ENCODE measurements at places on chromosomes 7 and 10.

- DNase-seq = no peak
These were observed 6.3 kb downstream of the C10orf67 start for GRCh38 chr10:23338155-23338828.

- DNase-seq = no peak
These were observed 61.7 kb downstream of the SEMA3D start for GRCh38 chr7:85125176-85125575.

DNA sequence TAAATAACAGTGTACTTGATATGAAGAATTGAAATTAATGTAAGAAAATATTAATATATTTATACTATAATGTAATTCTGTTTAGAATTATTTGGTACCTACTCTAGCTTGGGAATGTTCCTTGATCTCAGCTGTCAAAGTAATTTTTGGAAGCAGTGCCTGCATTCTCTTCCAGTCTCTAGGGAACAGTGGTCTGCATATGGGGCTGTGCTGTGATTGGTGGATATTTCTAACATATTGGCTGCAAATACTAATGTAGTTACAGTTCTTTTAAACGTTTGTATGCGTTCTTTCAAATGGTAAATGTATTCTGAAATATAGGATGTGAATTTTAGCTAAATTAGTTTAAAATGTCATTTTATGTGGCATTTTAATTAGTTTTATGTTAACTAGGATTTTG lies 87.2 kb downstream of the PHF14 start:
- DNase-seq = no peak

- DNase-seq = no peak
These were observed 17.0 kb upstream of the INSIG1 start for GRCh38 chr7:155280446-155281397.

GRCh38 chr10:110459600-110459999 lies 38.1 kb upstream of the DUSP5 start:
- no peak for DNase-seq

GRCh38 chr7:44534087-44534486 lies 7.0 kb downstream of the NPC1L1 start:
- no peak for DNase-seq

DNA sequence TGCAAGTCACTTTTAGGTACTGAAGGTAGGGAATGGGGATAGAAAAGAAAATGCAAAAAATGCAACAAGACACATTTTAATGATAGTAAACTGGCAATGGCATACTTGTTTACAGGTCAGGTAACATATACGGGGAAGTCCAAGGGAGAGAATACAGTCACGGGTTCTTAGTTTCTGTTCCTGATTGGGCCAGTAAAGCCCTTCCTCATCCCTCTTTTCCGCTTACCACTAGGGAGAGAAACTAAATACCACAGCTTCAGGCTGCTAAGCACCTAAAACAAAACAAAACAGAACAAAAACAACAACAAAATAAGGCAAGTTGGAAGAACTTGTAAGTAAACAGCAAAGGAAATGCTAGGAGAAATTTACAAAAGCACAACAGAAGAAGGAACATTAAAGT lies 65.2 kb upstream of the OGDHL start:
- DNase-seq = no peak

DNA sequence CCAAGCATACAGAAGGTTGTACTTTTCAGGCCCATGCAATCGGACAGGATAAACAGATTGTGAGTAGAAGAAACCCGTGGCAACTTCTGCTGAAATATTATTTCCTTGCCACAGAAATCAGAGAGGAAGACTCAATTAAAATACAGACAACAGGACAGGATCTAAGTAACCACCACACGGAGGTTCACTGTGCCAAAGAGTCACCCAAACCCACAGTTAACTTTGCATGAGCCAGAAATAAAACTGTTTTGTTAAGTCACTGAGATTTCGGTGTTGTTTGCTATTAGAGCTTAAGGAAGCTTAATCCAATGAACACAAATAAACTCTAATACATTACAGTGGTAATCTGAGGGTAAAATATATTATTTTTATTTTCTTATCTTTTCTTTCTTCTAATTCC lies 14.0 kb downstream of the PNPLA8 start:
- no peak for DNase-seq

- no peak for DNase-seq
These were observed 129.3 kb downstream of the MYOF start for GRCh38 chr10:93352638-93353383.

DNA sequence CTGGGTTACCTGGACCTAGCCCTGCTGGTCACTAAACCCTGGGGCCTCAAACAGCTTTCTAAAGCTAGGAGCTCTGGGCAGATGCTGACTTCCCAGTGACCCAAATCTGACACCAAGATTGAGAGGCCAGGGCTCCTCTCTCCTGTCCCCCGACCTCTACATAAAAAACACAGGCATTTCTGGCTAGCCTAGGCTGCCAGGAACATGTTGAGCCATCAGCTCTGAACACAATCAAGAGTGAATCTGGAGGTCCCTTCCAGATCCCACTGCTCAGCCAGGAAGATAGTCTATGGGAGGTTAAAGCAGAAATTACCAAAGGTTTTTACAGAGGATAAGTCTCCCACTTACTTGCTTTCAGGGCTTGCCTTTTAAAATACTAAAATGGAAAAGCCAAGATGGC lies 22.1 kb upstream of the PDE1C start:
- DNase-seq = no peak

GRCh38 chr10:79385804-79386531 lies 38.7 kb downstream of the PPIF start:
- no peak for DNase-seq

DNA sequence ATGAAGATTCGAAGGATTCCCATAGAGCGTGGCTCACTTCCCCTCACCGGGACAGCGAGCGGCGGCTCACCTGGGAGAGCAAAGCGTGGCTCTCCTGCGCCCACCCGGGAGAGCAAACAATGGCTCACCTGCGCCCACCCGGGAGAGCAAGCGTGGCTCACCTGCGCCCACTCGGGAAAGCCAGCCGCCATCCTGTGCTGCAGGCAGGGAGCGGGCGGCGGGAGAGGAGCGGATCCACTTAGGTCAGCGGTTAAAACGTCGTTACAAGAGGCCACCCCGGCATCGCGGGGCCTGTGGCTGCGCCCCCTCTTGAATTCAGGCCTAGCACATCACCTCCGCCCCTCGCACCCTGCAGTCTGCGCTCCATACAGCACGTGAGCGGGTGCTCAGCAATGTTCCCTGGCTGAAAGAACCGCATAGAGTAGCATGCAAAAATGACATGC lies 461 bp upstream of the FIGNL1 start:
- no peak for DNase-seq

DNA sequence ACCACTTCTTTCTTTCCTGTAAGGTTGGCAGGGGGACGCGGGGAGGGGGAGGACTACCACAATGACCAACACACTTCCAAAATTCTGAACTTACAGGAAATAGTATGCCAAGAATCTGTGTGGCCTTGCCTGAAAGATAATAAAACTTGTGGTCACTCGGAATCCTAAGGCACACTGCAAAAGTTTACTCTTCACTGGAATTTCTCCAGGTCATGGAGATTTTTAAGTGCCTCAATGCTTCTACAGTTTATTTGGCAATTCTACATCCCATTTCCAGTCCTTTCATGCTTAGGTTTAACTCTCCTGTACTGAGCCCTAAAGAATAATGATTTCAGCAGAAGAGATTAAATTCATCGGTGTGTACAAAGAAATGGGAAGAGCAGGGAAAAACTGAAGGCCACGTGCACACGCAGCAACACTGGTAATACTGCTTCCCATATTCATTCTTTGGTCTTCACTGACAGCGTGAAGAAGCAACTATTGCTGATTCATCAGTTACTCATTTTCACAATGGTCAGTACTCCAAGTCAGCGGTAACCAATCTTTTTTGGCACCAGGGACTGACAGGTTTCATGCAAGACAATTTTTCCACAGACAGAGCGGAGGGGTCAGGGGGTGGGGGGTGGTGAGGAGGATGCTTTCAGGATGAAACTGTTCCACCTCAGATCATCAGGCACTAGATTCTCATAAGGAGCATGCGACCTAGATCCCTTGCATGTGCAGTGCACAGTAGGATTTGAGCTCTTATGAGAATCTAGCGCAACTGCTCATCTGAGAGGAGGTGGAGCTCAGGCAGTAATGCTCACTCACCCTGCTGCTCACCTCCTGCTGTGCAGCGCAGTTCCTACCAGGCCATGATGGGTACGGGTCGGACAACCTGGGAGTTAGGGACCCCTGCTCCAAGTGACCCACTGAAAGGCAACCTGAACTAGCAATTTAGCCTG lies 9.8 kb downstream of the LARP4B start:
- DNase-seq = no peak

GRCh38 chr7:94111009-94111408 lies 106.9 kb upstream of the BET1 start:
- DNase-seq = no peak

DNA sequence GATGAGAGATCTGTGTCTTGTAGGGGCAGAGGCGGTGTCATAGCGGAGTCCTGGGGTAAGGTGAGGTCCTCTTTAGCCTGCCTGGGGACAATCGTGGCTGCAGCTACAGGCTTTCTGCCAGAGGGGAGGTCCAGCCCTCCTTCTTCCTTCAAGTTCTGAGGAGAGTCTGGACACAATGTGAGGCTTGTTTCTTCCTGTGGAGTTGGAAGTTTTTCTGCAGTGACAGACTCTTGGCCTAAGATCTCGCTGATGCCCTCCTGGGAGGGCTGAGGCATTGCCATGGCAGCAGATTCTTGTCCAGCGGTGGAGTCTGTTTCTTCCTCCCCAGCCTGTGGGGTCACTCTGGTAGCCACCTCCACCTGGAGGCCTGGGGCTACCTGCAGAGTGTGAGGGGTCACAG lies 4.4 kb downstream of the NACAD start:
- DNase-seq = no peak

DNA sequence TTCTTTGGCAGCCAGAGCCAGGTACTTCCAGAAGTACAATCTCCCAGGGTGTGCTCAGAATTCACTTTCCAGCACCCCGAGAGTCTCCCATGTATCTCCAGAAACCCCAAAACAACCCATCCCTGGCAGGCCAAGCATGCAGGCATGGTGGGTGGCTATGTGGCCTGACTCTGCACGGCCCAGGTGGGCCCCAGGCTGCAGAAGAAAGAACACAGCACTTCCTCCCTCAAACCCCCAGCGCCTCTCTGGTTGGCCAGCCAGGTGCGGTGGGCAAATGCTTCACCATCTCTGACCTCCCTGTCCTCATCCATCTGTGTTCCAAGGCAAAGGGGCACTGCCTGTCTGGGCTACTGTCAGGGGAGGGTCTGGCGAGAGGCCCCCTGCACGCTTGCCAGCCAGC lies 100.3 kb downstream of the MKI67 start:
- DNase-seq = no peak

DNA sequence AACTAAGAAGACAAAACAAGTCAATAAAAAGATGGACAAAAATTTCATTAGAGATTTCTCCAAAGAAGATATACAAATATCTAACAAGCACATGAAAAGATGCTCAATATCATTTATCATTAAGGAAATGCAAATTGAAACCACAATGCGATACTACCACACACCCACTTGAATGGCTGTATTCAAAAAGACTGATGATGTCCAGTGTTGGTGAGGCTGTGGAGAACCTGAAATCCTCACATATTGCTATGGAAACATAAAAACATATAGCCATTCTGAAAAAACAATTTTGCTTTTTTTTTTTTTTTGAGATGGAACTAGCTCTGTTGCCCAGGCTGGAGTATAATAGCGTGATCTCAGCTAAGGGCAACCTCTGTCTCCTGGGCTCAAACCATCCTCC lies 124.1 kb upstream of the LAMB4 start:
- no peak for DNase-seq

GRCh38 chr10:92184977-92185376 lies 105.9 kb downstream of the CPEB3 start:
- no peak for DNase-seq

DNA sequence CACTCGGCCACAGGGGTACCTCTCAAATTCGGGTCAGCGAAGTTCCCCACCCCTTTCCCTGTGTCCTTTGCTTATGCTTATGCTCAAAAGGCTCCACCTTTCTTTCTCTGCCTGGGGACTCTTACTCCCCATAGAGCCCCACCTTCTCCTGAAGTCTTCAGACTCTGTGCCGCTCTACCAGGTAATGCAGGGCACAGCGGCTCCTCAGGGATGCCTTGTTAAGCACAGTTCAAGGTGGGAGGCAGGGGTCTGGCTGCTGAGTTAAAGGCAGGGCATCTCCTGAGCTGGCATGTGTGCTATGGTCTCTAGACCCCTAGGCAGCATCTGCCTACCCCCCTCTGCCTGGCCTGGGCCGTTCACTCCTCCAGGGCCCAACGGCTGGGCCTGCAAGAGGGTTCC lies 3.0 kb upstream of the CXCL12 start:
- DNase-seq = no peak

- no peak for DNase-seq
These were observed 171.5 kb downstream of the DIP2C start for GRCh38 chr10:517872-518475.

GRCh38 chr10:51878695-51879094 lies 179.3 kb upstream of the CSTF2T start:
- no peak for DNase-seq

DNA sequence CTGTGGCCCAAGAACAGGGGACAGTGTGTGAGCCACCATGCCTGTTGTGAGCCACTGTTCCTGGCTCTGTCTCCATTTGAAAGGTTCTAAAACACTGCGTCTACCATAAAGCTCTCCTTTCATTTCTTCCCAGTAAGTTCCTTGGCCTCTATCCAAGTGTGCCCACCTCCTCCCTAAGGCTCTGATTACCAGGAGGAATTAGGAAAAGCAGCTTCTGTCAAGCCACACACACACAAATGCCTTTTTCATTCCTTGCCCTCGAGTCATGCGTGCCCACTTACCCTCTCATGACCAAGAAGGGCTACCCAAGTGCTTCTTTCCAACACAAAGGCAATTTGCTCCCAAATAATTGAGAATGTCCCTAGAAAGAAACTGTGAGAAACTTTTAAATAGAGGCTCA lies 70.8 kb upstream of the PARD3 start:
- no peak for DNase-seq

- DNase-seq = no peak
These were observed 1.2 kb downstream of the FLNC start for GRCh38 chr7:128831178-128831993.

DNA sequence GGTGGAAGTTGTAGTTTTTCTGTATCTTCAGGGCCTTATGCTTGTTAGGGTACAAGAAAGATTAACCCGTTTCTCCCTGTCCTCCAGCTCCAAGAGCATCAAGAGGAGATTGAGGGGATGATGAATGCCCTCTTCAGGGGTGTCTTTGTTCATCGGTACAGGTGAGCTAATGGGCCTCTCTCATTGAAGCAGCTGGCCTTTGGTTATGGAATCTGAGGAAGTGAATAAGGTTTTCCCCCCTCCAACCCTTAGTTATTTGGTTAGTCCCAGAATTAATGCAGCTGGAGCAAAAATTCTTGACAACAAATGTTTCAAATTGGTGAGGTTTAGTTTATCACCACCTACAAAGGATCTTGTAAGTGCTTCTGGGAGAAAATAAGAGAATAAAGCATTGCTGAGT lies 17.5 kb downstream of the STAG3 start:
- DNase-seq = no peak

GRCh38 chr10:14327527-14327926 lies 3.2 kb downstream of the FRMD4A start:
- DNase-seq = no peak

- no peak for DNase-seq
These were observed 107.9 kb upstream of the FEZF1 start for GRCh38 chr7:122412441-122412840.
